ENCODE measurements at places on chromosomes 1 and 21. TPM values are rescaled to one million over a fixed set of nuclear protein-coding genes. Genes with fewer than 3 reads are reported as not detected.
A peak's percentile ranks its signal among the peaks of the same experiment; 100 is the strongest.

The CD84 gene
- total RNA-seq = 7.5 TPM

The MORC3 gene
- total RNA-seq = 44.6 TPM

DNA sequence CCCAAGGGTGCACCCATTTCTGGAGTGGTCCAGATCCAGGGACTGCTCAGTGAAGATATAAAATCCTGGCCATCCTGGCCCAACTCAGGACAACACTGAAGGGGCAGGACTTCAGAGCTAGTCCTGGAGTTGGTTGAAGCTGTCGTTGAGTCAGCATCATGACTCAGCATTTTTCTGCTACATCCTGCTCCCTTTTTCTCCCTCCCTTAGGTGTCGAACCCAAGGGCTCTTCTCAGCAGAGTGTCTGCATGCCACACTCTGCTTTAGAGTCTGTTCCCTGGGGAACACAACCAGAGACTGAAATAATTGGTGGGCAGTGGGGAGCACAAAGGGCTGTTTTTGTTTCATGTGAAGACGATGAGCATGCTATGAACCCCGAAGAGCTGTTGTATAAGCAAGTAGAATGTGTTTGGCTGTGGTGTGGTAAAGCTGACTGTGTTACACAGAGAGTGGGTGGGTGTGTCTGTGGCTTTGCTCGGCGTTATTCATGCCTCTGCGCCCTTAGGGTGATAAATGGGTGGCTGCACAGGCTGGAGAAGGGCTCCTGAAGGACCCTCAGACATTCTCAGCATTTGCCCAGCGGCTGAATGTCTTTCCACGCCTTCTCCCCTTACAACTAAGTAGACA is 167.2 kb downstream of the CYYR1 start:
- no peak for DNase-seq

The FMN2 gene
- 10.7 TPM for total RNA-seq

DNA sequence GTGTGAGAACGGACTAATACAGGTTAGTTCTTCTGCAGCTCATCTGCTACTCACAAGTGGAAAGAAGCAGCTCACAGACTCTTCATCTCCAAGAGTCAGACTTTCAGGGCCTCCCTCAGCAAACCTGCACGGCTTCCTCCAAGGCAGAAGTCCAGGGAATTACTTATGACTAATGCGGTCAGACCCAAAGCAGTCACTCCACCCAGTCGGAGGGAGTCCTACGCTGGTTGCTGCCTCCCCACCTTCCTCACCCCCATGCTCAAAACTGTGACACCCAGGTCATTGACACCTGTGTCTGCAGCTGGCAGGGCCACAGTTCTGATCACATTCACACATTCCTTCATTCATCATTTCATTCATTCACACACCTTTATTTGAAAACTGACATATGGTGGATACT is 38.4 kb upstream of the PRDM2 start:
- DNase-seq = no peak

The IRF6 gene
- 0.28 TPM for total RNA-seq

The MMP23B gene
- total RNA-seq = 58.7 TPM

The PLEKHN1 gene
- not detected for total RNA-seq

DNA sequence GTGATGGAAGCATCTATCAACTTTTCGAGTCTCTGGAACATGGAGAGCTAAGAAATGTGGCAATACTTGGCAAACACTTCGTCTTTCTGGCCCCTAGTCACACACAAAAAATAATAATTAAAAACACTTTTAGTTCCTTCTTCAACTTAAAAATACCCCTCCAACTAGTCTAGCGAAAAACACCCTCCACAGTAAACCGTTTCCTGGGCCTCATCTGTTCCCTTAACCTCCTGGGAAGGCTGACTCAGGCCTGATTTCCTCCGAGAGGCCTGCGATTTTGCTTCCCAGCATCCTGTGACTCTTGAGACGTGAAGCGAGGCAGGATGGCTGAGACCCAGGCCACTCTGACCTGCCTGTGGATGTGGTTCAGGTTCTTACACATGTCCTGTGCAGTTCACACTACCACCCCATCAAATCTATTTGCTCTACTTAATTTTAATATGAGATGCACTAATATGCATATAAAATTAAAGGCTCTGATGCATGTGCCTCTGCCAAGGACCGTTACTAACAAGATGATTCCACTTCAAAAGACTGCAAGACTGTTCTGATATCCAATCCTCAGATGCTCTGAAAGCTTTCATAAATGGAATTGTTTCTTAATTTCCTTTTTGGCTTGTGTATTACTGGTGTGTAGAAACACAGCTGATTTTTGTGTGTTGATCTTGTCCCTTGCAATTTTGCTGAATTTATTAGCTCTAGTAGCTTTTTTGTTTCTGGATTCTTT is 3.5 kb downstream of the NAV1 start:
- DNase-seq = no peak

GRCh38 chr1:23776217-23776616 is 2.0 kb upstream of the PITHD1 start:
- no peak for DNase-seq

- DNase-seq = no peak
These were observed 17.9 kb downstream of the GBP5 start for GRCh38 chr1:89254658-89255287.

DNA sequence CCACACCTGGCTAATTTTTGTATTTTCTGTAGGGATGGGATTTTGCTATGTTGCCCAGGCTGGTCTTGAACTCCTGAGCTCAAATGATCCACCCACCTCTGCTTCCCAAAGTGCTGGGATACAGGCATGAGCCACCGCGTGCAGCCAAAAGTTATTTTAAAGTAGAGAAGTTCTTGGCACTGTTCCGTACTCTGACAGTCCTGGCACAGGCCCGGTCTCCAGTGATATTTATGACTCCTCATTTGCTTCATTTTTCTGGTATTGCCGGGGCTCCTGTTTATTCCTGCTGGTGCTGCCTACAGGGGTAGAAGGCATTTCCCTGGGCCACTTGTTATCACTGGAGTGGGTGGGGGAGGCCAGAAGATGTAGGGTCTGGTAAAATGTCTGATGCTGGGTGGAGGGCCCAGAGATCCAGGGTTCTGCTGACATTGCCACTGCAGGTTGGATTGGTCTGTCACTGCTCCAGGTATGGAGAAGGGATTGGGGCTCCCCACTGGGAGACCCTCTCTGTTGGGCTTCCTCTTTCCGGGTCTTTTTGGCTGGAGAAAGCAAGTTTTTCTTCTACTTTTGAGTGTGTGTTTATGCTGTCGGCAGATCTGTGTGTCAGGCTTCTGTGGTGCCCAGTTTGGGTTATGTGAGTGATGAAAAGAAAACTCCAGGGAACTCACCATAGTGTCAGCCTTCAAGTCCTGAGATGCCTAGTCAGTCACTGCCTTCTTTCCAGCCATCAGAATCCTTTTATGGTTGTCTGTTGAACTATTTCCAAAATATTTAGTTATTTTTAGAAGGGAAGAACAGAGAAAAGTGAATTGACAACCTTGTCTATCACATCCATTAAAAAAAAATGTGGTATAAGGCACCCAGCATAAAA is 4.5 kb downstream of the MROH7 start:
- peak; percentile 76 for DNase-seq

- DNase-seq = no peak
These were observed 761.7 kb downstream of the ADGRL2 start for GRCh38 chr1:82562448-82562847.

Measured in sigmoid colon (tissue), 7 donors.